ENCODE measurements at places on chromosomes 11 and 22.

- no peak for DNase-seq
These were observed 86.0 kb downstream of the RASSF10 start for GRCh38 chr11:13094930-13095687.

DNA sequence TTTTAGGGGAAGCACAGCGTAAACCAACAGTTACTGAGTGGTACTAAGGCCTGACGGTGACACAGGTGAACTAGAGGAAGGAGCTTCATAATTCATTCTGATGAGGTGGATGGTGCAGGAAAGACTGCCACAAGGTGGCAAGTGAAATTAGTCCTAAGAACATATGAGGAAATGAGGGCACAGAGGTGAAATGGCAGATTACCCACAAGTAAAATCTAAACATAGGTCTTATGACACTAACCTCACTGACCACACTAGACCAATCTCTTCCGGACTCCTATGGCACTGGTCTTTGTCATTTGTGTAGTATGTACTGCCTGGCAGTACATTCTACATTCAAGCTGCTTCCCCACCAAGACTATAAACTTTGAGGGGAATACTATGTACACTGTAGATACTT, 20.2 kb downstream of the GAB2 start:
- no peak for DNase-seq

DNA sequence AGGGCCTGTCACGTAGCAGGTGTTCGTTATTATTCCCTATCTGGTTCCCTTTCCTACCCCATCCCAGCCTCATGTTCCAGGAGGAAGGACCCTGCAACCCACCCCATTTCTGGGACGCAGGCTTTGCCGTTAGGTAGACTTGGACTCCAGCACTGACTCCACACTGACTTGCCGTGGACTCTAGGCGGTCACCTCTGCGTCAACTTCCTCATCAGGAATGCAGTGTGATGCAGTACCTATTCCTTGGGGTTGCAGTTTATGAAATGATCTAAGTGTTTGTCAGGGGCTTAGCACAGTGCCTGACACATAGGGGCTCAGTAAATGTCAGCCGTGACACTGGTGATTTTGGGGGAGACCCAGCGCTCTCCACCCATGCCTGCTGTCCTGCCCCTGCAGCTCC, 16.8 kb downstream of the DGKZ start:
- DNase-seq = no peak

- DNase-seq = no peak
These were observed 23.1 kb downstream of the OR2AT4 start for GRCh38 chr11:75073459-75074190.
